Right renal pelvis (tissue), 4 donors: ENCODE measurements at places on chromosomes 11 and 22. TPM values are rescaled to one million over a fixed set of nuclear protein-coding genes. Genes with fewer than 3 reads are reported as not detected.

- DNase-seq = no peak
Measured at GRCh38 chr22:23204125-23204488, 23.8 kb downstream of the BCR start.

The RAB36 gene
- polyA plus RNA-seq = 15.9 TPM

The DNAL4 gene
- polyA plus RNA-seq = 42.1 TPM

The OR52W1 gene
- not detected for polyA plus RNA-seq

- DNase-seq = no peak
Measured at GRCh38 chr11:65378208-65378927, 4.1 kb downstream of the SLC25A45 start.

- DNase-seq = no peak
Measured at GRCh38 chr11:45282081-45282480, 4.1 kb downstream of the SYT13 start.

The DDX6 gene
- 134 TPM for polyA plus RNA-seq
